ENCODE measurements at places on chromosomes 5 and 9.

DNA sequence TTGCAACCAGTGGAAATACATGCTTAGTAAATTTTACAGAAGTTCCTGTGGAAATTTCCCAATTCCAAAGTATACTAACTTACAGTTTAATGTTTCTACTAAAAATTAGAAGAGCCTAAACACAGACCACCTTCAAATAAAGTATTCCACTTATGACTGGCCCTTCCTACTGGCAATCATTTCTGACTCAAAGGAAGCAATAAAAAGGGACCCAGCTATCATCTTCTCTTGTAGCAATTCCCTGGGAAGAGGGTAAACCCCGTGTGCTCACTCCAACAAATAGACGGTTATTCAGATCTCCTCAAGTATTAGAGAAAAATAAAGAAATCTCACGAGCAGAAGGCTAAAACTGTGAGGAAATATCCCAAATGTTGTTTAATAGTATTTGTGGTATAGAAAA lies 43.3 kb downstream of the GOLPH3 start:
- no peak for DNase-seq

DNA sequence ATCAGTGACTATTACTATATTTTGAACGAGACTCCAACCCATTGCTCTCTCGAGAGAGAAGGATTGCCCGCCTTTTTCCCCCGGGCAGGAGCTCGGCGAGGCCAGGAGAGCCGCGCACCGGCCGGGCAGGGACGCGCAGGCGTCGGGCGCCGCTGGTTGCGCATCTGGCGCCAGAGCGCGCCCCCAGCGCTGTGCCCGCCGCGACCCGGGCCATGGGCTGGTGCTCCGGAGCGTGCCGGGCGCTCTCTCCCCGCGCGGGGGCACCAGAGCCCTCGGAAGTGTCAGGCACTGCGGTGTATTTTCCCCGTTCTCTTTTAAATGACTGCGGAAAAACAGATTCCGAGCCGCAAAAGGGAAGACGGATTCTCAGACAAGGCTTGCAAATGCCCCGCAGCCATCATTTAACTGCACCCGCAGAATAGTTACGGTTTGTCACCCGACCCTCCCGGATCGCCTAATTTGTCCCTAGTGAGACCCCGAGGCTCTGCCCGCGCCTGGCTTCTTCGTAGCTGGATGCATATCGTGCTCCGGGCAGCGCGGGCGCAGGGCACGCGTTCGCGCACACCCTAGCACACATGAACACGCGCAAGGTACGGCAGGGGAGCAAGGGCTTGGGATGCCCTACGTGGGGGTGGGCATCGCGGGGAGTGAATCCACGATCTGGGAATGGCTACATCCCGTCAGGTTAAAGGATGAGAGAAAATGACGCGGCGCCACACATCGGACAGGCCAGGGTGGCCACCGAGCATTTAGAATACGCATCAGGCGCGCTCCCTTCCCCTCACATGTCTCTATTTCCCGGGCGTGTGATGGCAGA lies 1.1 kb upstream of the NTRK2 start:
- peak; percentile 38 for DNase-seq

DNA sequence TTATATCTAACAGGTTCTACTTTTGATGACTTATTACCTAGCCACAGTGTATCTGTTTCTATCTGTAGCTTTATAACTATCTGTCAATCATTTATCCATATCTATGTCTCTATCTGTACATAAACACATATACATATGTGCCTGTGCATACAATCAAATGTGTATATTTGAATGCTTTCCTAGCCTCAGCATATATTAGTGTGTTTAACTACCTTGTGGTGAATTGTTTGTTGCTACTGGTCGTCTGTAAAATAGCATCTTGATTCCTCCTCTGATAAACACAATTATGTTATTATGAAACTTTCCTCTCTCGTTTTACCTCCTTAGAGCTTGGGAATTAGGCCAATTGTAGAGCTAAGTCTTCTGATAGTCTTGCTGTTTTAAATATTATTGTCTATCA lies 44.4 kb downstream of the PARP8 start:
- no peak for DNase-seq

- DNase-seq, result no peak
These were observed 12.5 kb downstream of the SQSTM1 start for GRCh38 chr5:179833056-179833708.

- no peak for DNase-seq
These were observed 69.1 kb downstream of the GPR21 start for GRCh38 chr9:123102375-123103113.

DNA sequence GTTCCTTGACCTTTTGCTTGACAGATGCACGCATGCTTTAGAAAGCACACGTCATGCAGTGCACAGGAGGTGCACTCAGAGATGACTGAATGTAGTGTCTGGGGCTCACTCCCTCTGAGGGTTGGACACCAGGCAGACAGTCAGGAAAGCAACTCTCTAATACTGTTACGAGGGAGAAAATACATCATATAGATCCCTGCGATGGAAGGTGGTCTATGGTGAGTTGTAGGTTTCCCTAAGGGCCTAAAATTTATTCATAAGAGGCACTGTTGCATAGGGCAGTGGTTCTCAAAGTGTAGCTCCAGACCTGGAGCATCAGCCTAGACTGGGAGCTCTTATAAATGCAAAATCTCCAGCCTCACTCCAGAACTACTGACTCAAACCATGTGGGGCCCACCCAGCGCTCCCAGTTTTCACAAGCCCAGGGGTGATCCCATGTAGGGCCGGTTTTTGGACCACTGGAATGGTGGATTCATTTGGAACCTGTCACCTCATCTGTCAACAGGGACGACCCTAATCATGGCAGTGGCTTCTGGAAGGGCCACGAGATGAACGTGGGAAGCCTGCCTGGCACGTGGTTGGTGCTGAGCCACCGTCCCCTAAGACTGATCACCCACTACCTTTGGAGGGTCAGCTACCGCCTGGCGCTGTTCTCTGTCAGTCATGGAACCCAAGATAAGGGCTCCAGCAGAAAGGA lies 16.8 kb upstream of the PHF19 start:
- DNase-seq, result no peak

DNA sequence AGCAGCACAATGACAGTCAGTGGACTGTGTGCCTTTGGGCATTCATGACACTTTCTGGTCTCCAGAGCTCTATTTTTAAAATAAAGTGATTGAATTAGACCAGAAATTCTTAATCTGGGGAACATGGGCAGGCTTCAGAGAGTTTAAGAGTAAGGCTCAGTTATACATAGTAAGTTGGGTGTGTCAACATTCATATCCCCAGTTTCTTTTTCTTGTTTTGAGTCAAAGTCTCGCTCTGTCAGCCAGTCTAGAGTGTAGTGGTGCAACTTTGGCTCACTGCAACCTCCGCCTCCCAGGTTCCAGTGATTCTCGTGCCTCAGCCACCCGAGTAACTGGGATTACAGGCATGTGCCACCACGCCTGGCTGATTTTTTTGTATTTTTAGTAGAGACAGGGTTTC lies 13.7 kb upstream of the KIF4B start:
- no peak for DNase-seq

DNA sequence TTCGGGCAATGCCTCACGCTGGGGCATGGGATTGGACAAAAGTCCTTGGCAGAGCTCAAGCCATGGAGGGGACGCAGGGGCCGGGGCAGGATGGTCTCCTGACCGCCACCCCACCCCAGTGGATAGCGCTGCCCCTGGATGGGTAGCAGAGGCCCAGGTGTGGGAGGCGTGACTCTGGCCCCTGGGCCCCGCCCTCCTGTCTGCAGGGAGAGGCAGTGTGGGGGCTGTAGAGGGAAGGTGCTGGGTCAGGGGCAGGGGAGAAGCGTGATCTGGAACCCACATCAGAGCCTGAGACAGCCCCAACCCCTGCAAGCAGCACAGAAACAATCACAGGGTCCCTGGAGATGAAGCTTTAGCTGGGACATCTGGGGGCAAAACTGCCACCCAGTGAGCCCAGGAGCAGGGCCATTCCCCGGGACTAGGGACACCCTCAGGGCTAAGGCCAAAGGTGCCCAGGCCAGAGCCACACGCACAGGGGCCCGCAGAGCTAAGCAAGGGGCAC lies 36.2 kb downstream of the NACC2 start:
- no peak for DNase-seq

- DNase-seq, result peak; percentile 20
These were observed 2.8 kb downstream of the ZNF608 start for GRCh38 chr5:124743602-124744169.

DNA sequence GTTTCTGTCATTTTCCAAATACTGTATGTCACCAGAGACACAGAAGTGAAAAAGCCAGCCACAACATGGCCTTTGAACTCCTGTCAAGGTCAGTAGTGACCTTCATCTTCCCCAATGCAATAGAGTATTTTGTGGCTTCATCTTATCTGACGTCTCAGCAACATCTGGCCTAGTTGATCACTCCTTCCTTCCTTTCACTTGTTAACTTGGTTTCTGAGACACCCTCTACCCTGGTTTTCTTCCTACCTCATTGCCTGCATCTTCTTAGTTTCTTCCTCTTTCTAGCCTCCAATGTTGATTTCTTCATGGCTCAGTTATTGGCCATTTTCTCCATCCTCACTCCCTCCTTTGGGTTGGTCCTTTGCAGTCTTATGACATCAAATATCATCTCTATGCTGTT lies 36.3 kb downstream of the GLIS3 start:
- no peak for DNase-seq

DNA sequence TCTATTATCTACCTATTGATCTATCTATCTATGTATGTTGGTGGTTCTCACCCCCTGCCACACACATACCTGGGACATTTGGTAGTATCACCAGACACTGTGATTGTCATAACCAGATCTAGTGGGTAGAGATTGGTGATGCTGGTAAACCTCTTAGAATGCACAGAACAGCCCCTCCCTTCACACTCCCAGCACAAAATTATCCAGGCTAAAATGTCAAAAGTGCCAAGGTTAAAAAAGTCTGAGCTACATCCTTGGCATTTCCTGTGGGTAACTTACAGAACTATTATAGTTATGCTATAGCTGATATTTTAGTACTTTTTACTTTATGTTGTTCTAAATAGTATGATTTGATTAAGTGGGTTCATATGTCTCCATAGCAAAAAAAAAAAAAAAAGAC lies 151.0 kb downstream of the FER start:
- no peak for DNase-seq

DNA sequence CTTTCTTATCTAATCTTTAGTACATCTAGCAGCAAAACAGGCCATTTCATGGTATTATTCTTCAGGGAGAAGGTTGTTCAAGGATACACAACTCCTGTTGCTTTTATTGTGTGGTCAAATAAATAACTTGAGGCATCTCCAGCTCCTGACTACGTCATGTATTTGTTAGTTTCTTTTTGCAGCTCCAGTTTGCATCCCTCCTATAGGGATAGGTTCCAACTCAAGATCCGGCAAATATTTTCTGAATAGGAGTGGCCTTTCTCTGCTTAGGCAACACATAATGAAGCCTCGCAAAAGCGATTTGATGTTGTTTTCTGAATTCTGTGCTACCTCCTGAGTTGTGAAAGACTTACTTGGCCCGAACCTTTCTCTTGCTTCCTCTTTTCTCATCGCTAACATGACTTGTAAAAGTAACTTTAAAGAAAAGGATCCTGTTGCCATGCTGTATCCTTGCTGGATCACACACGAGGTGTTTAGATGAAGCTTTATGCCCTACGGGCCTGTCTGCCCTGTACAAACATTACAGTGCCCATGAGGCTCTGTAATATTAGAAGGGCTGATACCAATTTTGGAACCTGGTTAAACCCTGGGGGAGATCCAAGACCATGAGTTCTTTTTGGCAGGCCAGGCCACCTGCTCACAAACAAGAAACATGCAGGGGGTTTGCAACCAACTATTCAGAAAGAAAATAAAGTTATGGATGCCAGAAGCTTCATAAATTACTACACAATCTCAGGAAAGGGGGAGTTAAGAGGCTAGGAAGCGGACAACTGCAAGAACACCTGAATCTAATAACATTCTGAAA lies 149.8 kb upstream of the FGF10 start:
- DNase-seq, result no peak

DNA sequence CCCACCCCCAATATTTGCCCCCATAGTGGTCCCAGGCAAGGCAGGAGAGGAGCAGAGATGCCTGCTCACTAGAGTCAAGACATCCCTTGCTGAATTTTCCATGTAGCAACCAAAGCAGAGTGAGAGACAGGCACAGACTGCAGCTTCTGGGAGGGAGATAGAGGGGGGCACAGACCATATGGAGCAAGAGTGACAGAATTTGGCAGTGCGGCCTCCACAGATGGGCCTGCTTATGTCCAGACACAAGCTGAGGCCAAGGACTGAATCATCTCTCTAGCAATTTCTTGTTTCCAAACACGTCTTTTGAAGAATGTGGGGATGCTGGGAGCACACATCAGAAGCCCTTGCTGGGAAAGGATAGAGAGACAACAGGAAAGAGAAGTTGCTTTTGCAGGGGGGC lies 53.0 kb upstream of the ALDH1B1 start:
- DNase-seq, result peak; percentile 89

GRCh38 chr9:119020730-119021333 lies 348.4 kb downstream of the BRINP1 start:
- no peak for DNase-seq

GRCh38 chr9:86531971-86532640 lies 177.9 kb upstream of the TUT7 start:
- no peak for DNase-seq

DNA sequence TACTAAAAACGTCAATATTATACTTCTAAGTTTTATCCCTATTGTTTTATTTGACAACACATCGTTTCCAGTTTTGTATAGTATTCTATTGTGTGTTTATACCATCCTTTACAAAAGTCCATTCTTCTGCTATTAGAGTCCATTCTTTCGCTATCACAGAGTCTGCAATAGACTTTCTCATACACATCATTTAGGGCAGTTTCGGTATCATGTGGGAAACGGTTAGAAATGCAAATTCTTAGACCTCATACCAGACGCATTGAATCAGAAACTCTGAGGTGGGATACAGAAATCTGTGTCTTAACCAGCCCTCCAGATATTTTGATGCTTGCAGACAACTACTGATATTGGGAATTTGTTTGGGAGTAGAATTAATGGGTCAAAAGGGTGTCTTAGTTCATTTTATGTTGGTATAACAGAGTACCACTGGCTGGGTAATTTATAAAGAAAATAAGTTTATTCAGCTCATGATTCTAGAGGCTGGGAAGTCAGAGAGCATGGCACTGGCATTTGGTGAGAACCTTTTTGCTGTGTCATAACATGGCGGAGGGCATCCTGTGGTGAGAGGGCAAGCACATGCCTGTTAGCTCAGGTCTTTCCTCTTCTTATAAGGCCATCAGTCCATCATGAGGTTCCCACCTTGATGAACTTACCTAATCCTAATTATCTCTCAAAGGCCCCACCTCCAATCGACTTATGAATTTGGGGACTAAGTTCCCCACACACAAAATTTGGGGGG lies 21.1 kb downstream of the CARTPT start:
- no peak for DNase-seq

DNA sequence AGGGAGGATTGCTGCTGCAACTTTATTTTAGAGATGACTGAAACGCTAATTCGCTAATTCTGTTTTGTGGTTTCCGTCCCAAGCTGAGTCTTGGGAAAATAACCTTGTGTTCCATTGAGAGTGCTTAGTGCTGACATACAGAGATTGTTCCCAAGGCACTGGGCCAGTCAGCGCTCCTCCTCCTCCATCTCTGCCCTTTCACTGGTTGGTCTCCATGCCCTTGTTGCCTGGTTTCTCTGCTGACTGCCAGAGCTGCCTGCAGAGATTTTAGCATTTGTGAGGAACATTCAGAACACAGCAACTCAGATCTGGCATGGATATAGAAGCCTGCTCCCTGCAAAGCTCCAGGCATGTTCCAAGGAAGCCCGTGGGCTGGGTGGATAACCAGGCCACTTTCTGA lies 126.0 kb upstream of the IRX2 start:
- DNase-seq, result peak; percentile 10
